ENCODE measurements at places on chromosomes 2 and 18. TPM values are rescaled to one million over a fixed set of nuclear protein-coding genes. Genes with fewer than 3 reads are reported as not detected.

GRCh38 chr2:24994146-24994724 lies 22.5 kb upstream of the DNAJC27 start:
- DNase-seq, result no peak

- no peak for DNase-seq
Measured at GRCh38 chr2:219002395-219003266, 9.4 kb upstream of the CRYBA2 start.

DNA sequence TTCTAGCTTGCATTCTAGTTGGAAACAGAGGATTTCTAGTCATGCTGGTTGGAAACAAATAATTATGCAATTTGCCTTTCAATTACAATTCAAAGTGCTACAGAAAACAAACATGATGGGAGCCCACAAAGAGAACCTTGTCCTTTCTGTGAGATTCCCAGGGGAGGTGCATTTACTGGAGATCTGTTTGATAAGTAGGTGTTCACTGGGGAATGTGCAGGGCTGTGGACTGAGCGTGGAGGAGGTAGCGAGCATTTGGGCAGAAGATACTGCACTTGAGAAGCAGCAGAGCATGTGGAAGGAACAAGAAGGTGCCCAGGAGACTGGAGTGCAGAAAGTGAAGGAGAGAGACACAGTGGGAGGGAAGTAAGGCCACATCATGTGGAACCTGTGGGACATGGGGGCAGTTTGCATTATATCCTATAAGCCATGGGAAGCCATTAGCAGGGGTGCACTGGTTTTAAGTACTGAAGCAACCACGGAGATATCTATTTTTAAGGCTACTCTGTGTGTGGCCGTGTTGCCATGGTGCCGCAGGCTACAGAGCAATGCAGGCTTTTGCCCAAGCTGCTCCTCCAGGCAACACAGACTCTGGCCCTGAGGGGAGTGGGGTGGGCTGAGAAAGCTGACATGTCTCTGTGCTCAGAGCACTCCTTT lies 154.0 kb downstream of the ANTXR1 start:
- no peak for DNase-seq

Gene SP140
- total RNA-seq, result 69.1 TPM

DNA sequence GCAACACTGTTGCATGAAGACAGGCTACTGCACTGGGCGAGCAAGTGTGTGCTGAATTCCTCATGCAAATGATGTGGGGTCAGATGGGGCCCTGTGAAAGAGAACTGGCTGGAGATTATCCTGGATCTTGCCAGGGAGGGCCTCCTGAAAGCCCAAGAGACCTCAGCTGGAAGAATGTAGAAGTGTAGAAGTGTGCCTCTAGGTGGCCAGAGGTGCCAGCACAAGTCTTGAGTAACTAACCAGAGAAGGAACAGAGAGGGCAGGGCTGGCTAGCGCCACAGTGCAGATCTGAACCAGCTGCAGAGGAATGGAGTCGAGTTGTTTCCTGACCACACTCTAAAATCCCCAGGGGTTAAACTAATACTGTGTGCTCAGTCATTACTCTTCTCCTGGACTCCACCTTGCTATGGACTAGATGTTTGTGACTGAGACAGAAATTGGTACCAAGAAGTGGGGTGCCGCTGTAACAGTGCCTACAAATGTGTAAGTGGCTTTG lies 399.3 kb downstream of the LRATD1 start:
- no peak for DNase-seq

GRCh38 chr18:44609181-44609941 lies 71.3 kb upstream of the SETBP1 start:
- no peak for DNase-seq

- DNase-seq, result no peak
Measured at GRCh38 chr18:42069036-42069435, 114.0 kb downstream of the PIK3C3 start.

GRCh38 chr18:2939317-2939716 lies 73.6 kb downstream of the LPIN2 start:
- no peak for DNase-seq

DNA sequence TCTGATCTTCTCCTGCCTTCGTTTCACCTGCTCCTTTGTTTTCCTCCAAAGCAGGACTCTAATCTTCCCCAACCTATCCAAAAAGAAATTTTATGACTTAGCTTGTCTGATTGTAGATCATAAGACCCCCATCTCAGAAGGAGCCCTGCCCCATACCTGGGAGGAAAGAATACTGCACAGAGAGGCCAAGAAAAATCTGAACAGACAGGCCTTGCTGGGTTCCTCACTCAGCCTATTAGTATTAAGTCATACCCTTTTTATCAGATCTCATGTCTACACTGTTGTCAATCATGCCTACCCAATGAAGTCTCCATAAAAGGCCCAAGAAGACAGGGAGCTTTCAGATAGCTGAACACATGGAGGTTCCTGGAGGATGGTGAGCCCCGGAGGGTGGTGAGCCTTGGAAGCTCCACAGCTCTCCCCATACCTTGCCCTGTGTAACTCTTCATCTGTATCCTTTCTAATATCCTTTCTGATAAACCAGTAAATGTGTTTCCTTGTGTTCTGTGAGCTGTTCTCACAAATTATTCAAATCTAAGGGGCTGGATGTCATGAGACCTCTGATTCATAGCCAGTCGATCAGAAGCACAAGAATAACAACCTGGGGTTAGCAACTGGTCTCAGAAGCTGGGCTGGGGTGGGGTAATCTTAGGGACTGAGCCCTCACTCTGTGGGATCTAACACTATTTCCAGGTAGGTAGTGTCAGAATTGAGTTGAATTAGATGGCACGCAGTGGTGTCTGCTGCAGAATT lies 108.8 kb downstream of the SPOPL start:
- no peak for DNase-seq

Gene LRATD1
- total RNA-seq, result not detected

- no peak for DNase-seq
Measured at GRCh38 chr2:216317831-216318520, 54.3 kb downstream of the MARCHF4 start.

- DNase-seq, result no peak
Measured at GRCh38 chr2:85273738-85274731, 53.8 kb downstream of the TGOLN2 start.

DNA sequence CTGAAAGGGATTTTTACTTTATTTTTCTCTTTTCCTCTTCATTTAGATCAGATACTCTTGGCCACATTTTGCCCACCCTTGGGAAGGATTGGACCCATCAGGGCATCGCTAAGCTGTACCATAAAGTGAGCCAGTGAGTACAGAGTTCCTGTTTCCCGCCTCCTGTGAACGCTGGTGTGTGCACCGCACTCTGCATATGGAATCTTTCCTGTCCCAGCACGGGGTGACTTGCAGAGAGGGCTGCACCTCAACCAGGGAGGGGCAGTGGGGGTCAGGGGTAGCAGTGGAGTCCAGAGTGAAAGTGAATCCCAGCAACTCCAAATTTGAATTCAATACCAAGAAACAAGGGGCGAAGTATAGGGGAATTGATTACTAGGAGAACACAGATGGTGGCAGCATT lies 58.6 kb downstream of the LPIN1 start:
- no peak for DNase-seq

Gene RRM2
- total RNA-seq, result 18.5 TPM

- no peak for DNase-seq
Measured at GRCh38 chr2:212037062-212037461, 501.5 kb downstream of the ERBB4 start.

Gene ACVR1C
- 0.19 TPM for total RNA-seq

DNA sequence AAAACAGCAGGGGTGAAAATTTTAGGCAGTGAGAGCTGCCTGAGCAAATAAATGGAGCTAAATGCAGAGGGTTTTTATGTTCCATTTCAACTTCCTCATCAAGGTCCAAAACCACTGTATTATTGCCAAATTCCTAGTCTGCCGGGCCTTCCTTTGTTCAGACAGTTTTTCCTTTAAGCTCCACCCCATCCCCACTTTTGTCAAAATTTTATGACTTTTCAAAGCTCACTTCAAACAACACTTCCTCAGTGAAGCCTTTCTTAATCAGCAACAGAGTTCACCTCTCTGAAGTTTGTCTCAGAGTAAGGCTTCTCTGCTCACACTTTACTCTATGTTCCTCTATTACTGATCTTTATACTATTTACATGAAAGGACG lies 81.3 kb downstream of the CERKL start:
- DNase-seq, result no peak

- no peak for DNase-seq
Measured at GRCh38 chr2:43201497-43201896, 24.9 kb downstream of the ZFP36L2 start.

DNA sequence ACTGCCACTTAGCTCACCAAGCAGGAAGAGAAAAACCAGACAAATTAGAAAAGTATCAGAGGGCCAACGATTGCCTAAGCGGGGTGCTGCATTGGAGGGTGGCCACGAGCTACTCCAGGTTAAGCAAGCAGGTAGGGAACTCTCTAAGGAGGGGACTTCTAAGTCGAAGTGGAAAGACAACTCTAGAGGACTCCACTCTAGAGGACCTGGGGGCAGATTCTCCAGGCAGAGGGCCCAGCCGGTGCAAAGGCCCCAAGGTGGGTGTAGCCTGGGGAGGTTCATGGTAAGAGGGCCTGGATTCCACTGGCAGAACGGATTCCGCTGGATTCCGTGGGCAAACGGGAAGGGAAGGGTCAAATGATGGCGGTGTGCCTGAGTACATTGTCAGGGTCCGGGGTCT lies 12.7 kb downstream of the FBLN7 start:
- DNase-seq, result no peak

DNA sequence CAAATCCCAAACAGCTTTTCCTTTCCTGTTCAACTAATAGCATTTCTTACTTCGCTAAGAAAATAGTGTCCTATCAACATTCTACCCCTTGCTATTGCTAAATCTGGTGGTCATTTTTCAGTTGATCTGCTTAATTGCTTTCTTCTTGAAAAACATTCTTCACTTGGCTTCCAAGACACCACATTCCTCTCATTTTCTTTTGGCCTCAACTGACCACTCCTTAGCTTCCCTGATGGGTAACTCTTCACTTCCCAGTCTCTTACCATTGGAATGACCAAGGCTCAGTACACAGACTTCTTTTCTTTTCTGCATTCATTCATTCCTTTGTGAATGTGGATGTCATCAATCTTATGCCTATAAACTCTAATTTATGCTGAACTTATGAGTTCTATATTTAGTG lies 230.8 kb upstream of the CDH2 start:
- no peak for DNase-seq

GRCh38 chr18:25813110-25813509 lies 277.3 kb downstream of the SS18 start:
- DNase-seq, result no peak

- no peak for DNase-seq
Measured at GRCh38 chr2:156396126-156396525, 40.1 kb upstream of the GPD2 start.

GRCh38 chr2:202491514-202491913 lies 115.4 kb downstream of the BMPR2 start:
- DNase-seq, result no peak

Gene HMSD
- total RNA-seq, result not detected

DNA sequence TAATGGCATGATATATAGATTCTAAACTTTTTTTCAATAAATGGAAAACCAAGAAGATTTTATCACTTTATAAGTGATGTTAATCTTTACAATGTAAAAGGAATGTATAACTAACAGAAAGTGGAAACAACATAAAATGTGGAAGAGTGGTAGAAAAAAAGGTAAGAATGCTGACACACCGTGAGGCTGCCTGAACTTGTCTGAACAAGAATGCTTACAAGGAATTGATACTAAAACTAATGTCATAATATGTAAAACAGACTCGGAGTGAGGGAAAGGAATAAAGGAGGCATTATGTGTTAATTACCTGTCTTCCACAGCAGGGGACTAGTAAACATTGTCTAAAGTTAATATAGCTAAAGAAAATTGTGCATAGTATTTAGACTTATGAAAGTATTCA lies 958.8 kb upstream of the TMEFF2 start:
- no peak for DNase-seq

Gene CRYGC
- not detected for total RNA-seq

- DNase-seq, result no peak
Measured at GRCh38 chr2:170213651-170214050, 35.7 kb downstream of the MYO3B start.

Gene IL1RL2
- not detected for total RNA-seq

Gene CCL20
- total RNA-seq, result not detected

GRCh38 chr2:78992451-78992806 lies 33.1 kb upstream of the REG3G start:
- no peak for DNase-seq

Measured in natural killer cell (primary cell).